Stimulated activated CD4-positive, alpha-beta T cell treated with anti-CD3 and anti-CD28 coated beads, TNF-alpha, amount 100 ng/mL, for 24 hours (primary cell): ENCODE measurements at places on chromosomes 2 and 18.

- DNase-seq = no peak
Observed at GRCh38 chr2:78020491-78020890, 498.3 kb upstream of the LRRTM4 start.

DNA sequence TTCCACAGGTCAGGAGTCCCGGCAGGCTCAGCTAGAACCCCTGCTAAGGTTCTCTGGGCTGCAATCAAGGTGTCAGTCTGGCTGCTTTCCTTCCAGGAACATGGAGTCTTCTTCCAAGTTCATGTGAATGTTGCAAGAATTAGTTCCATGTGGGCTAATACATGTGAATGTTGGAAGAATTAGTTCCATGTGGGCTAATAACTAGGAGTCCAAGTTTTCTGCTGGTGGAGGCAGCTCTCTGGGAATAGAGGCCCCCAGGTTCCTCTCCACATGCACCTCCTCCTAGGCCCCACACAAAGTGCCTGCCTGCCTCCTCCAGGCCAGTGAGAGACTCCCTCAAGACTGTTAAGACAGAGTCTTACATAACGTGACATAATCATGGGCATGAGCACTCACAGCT lies 140.8 kb upstream of the SLC35G4 start:
- no peak for DNase-seq

DNA sequence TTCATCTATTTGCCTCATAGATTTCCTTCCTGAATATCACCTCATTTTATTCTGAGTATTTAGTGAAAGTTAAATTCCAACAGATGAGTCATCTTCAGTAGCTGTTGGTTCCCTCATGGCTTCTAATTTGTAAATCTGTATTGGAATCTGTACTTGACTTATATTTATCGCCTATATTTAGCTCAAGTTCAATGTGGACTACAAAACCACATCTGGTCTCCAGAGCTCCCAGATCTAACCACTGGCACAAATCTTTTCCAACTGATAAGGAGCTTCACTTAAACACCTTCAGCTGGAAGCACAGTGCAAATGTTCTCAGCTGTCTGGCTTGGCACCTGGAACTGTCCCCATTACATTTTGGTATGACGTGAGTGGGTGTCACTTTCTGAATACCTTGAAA lies 82.8 kb upstream of the DSEL start:
- no peak for DNase-seq

DNA sequence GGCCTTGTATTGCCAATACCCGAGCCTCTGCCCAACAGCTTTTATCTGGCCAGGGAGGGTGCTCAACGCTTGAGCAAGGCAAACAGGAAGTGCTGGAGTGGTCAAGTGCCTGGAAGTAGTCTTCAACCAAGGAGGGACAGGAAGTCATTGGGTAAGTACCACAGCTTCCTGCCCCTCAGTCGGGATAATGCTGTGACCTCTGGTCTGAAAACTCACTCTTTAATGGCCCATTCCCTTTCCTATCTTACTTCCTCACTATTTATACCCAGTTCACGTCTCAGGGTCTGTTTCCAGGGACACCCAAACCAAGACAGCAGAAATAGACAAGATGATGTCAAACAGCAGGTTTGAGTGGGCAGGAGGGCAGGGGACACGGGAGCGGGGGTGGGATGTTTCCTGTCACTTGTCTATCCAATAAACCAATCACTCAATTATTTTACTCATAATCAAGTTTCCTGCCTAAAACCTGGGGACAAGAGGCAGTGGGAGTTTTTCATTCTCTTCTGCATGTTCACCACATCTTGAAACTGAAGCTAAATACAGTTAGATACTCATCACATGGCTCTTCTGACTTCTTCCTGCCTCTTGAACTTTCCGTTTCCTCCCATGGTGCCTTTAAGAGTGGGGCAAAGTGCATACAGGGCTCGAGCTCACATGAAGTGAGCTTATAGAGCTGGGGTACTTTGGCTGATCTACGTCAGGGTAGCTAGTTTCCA lies 68.9 kb upstream of the CAB39 start:
- DNase-seq = peak; percentile 74

- DNase-seq = no peak
Observed at GRCh38 chr2:223771475-223771874, 65.9 kb downstream of the AP1S3 start.

DNA sequence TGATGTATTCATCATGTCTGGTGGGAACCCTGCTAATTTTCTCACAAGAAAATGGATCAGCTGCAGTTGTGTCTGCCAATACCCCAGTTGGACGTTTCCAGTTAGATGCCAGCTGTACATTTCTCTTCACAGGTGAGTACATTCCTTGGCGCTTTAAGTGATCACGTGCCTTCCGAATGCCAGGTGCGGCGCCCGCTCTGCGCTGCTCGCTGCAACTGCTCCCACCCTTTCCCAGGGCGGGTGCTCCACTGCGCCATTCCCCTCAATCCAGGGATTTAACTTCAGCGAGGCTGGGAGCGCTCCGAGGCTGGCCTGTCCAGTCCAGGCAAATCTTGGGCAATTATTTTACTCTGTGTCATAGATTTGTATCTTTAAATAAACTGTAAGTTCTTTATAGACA lies 225.0 kb upstream of the RAB6C start:
- no peak for DNase-seq
